Sciatic nerve (tissue), 2 donors: ENCODE measurements at places on chromosomes 7 and 10.

DNA sequence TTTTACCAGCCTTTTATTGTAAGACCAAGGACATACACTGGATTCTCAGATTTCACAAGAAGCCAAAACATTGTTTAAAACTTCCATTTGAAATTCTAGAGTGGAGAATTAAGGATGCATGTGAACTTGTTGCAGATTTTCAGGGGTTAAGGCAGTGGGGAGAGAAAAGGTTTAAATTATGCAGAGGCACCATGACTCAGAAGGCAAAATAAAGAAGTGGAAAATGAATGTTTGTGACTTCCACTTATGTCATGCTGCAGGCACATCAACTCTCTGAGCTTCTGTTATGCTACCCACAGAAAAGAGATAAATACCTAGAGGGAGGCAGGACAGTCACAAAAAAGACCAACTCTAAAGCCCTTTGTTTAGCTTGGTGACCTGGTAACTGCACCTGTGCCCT lies 84.4 kb upstream of the BET1 start:
- no peak for DNase-seq

DNA sequence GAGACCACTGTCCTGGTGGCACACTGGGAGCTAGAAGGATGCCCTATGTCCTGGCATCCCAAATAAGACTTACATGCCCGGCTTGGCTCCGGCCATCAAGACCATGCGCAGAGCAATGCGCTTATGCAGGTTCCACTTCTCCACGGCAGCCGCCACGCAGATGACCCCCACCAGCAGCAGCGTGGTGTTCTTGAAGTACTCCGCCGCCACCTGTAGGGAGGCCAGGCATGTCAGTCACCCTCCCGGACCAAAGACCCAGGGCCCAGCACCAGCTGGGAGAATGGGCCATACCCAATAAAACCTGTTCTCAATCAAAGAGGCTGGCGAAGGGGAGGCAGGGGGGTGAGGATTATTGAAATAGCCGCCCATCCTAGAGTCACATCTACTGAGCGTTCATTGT lies 19.9 kb downstream of the SLC13A4 start:
- no peak for DNase-seq

GRCh38 chr10:132397036-132397541 lies at the start of gene PWWP2B:
TSS of gene PWWP2B (plus strand) at chr10:132397200. CDS start at chr10:132397227, 27 bp downstream.
- no peak for DNase-seq

- peak; percentile 62 for DNase-seq
Observed at GRCh38 chr7:26398756-26399509, 107.3 kb downstream of the SNX10 start.

- DNase-seq = no peak
Observed at GRCh38 chr10:117345143-117345542, 30.1 kb downstream of the PDZD8 start.

- no peak for DNase-seq
Observed at GRCh38 chr7:1800902-1801301, 130.8 kb downstream of the ELFN1 start.

- DNase-seq = no peak
Observed at GRCh38 chr7:25550149-25550548, 321.9 kb upstream of the NPVF start.

GRCh38 chr7:17362439-17363105 lies 64.1 kb downstream of the AHR start:
- no peak for DNase-seq

- DNase-seq = no peak
Observed at GRCh38 chr10:83862723-83863122, 276.6 kb upstream of the GHITM start.

DNA sequence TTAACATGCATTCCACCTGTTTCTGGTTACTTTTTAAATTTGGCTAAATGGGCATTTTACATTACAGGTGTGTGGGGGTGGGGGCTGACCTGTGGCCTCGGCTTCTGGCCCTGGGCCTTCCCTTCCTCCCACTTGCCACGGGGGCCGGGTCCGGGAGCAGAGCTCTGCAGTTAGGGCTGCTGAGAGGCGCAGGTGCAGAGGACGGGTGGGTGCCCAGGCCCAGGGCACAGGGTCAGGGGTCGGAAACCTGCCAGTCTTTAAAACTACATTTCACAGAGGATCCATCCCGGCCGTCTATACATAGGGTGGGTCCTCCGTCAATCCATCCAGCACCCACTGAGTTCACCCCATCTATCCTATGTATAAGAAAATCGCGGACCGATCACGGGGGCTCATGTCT lies 106.5 kb upstream of the INSIG1 start:
- no peak for DNase-seq

GRCh38 chr10:89563861-89564478 lies 28.6 kb upstream of the SLC16A12 start:
- no peak for DNase-seq

- no peak for DNase-seq
Observed at GRCh38 chr10:69816521-69816920, 14.8 kb downstream of the COL13A1 start.

- no peak for DNase-seq
Observed at GRCh38 chr7:43362652-43363034, 220.3 kb upstream of the STK17A start.

DNA sequence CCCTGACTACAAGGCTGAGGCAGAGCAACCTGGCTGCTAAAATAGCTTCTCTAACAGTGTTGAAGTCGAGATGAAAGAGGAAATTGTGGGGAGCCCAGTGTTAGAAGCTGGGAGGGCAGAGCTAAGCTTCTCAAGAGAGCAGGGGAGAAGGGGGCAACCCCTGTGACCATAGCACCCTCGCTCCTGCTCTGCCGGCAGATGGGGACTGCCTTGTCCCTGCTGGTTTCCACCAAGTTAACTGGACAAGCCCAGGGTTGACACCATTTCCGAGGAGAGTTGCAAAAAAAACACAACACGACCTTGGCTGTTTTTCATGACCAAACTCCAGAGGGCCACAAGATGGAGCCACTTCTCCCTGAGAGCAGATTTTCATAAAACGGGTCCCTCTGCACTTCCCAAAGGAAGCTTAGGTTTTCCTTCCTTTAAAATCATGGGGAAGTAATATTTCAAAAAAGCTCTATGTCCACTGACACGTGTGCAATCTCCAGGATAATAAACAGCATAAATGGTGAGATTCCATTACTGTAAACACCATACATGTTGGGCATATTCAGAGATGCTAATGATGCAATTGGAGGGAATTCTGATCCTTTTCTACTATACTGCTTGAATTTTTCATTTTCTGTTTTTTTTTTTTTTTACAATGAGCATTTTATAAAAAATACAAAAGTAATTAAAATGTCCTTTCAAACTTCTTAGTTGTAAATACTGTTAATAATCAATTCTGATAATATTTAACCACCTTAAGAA lies 140.4 kb downstream of the PIP4K2A start:
- DNase-seq = no peak

DNA sequence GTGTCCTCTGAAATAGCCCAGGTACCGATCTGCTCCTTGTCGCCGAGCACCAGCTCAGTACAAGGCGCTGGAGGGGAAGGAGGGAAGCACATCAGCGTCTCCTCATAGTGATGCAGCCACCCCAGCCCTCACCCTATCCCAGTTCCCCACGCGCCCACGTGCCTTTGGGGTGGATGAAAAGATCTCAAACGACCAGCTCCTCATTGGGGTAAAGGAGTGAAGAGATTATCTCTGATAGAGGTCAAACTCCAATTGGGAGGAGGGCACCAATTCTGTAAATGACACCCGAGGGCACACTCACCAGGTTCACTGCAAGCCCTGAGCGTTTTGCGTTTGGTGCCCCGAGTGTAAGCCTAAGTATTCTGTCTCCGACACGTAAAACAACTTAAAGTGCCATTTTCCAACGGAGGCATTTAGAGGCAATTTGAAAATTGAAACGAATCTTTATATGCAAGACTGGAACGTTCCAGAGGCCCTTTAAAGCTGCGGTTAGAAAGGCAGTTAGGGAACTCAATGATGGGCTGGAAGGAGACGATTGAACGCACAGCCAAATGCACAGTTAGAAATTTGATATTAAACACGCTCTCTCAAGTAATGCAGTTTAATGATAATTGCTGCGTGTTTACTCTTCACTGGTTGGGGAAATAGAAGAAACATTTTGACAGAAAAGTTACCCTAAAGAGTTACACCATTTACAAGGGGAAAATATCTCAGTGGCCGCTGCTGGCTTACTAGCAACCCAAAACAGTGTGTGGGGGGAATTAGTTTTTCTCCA lies 8.9 kb upstream of the EMX2 start:
- no peak for DNase-seq

GRCh38 chr7:127598318-127598717 lies 4.8 kb downstream of the FSCN3 start:
- no peak for DNase-seq

- DNase-seq = no peak
Observed at GRCh38 chr7:150432915-150433892, 17.2 kb upstream of the GIMAP8 start.

GRCh38 chr7:131964203-131964602 lies 407.8 kb upstream of the PODXL start:
- DNase-seq = no peak

DNA sequence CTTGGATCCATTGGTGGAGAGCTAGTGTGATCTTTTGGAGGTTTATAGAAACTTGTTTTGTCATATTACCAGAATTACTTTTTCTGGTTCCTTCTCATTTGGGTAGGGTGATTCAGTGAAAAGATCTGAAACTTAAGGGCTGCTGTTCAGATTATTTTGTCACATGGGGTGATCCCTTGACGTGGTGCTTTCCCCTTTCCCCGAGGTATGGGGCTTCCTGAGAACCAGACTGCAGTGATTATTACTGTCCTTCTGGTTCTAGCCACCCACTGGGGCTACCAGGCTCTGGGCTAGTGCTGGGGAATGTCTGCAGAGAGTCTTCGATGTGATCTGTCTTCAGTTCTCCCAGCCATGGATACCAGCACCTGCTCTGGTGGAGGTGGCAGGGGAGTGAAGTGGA lies 1030.0 kb downstream of the GRM8 start:
- DNase-seq = no peak

DNA sequence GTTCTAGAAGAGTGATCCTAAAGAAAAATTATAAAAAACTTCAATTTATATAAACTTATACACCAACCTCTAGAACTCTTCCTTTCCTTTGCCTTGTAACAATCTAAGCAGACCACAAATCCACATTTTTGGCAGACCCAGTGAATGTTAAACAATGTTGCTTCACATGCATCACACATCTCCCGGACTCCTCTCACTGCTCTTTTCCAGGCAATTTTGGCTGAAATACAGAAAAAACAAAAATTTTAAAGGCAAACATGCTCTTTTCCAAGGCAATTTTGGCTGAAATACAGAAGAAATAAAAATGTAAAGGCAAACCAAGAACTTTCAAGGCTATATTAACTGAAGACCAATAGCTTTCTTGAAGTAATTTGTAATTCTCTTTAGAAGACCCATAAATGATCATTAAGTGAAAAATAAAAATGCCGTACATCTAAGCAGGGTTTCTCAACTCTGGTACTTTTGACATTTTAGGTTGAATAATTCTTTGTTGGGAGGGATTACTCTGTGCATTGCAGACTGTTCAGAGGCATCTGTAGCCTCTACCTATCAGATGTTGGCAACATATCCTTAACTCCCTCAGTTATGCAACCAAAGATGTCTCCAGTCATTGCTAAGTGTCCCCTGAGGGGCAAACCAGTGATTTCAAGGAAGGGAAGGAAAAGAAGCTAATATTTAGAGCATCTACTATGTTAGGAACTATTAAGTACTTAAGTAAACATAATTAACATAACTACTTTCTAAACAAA lies 64.4 kb downstream of the NRBF2 start:
- no peak for DNase-seq

GRCh38 chr10:125096371-125096770 lies 64.0 kb downstream of the CTBP2 start:
- no peak for DNase-seq

DNA sequence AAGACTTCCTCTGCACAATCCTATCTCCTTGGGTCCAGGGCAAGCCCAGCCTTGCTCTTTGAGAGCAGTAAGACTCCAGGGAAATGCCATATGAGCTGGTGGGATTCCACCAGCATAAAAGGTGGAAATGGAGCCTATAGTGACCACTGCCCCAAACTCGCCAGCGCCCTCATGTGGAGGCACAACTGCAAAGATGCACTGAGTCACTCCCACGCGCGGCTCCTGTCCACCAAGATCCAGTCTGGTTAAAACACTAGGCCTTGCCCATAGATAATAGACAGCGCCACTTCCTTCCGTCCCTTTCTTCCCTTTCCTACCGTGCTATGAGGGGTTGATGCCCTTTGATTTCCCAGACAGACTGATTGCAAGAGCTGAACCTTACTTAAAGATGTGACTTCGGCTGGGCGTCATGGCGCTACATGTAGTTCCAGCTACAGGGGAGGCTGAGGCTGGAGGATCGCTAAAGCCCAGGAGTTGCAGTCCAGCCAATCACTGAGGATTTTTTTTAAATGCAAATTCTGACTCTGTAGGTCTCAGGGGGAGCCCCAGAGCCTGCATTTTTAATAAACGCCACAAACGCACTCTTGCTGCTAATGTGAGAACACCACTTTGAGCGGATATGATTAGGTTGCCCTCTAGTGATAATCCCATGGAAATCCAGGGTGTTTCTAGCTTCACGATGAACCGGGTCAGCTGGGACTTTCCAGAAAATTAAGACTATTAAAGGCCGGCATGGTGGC lies 136.5 kb downstream of the EPC1 start:
- no peak for DNase-seq

DNA sequence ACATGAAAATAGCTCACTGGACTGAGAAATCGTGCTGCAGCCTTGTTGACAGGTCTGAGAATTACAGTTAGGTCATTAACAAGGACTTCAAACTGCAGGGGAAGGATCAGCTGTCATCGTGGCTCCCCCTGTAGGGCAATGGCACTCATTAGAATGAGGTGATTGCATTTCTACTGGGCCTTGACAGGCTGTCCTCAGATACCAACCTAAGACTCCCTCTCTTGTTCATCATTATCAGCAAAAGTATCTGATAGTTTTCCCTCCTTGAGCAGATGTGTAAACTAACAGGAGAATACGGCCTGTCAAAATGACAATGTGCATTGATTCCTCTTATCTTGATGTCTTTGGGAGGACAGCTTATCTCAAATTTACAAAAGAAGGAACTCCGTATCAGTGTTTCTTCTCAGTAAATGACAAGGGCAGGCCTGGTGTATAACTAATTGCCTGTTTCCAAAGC lies 648.5 kb upstream of the LRRN3 start:
- DNase-seq = no peak

GRCh38 chr10:10644008-10644646 lies 373.5 kb upstream of the CELF2 start:
- DNase-seq = no peak

DNA sequence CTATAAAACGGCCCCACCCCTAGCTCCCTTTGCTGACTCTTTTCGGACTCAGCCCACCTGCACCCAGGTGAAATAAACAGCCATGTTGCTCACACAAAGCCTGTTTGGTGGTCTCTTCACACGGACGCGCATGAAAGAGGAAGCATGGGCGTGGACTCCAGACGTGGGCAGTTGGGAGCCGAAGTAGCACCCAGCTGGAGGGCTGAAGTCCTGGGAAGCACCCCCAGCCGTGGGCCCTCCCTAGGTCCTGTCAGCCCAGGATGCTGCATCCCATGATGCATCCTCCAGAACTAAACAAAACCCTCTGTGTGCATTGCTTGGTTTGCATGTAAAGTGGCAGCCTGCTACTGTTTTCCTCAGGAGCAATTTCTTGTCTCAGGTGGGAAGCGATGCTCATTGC lies 62.1 kb upstream of the CFAP46 start:
- no peak for DNase-seq

GRCh38 chr10:65571011-65571570 lies 1354.7 kb upstream of the LRRTM3 start:
- no peak for DNase-seq
